ENCODE measurements at places on chromosomes 11 and 22.

DNA sequence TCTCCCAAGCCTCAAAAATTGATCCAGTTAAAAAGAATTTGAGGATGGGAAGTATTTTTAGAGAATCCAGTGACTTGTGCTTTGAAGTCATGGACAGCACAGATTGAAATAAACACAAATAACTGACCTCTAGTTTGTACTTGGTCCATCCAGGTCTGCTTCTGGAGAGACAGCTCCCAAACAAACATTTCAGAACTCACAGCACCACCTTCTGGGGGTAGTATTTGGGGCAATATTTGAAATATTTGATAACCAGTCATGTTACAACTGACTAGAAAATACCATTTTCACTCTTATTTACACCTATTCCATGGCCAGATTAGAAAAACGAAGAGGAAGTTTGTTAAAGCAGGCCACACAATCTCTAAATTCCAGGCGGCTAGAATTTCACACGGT, 56.2 kb downstream of the CTSC start:
- DNase-seq: no peak

DNA sequence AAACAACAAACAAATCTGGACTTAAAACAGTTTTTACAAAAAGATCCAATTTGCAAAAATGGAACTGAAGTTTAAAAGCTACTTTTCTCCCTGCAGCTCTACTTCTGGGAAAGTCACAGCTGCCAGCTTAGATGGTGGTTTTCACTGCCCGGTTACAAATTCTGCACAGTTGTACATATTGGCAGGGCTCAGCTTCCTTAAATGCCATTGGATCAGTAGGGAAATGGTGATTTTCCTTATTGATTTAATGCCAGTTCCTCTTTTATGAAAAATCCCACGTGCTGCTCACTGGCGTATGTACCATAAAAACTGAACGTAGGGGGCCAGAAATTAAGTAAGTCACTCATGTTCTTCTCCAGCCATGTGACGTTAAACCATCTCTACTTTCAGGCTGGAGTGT, 22.8 kb downstream of the GRAP2 start:
- no peak for DNase-seq

DNA sequence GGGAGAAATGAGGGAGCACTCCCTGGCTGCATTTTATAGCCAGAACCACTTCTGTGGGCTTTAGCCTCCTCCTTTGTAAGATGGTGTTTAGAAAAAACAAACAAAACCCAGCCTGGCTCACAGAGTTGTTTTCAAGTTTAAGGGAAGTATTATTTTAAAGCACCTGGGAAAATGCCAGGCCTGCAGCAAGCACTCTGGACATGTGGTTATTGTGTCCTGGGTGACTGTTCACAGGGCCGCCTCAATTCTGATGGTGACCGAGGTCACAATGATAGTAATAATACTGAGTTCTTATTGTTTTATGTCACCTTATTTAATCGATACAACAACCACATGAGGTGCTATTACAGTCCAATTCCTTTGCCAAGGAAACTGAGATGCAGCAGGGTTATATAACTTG, 20.7 kb upstream of the SLC22A12 start:
- no peak for DNase-seq

DNA sequence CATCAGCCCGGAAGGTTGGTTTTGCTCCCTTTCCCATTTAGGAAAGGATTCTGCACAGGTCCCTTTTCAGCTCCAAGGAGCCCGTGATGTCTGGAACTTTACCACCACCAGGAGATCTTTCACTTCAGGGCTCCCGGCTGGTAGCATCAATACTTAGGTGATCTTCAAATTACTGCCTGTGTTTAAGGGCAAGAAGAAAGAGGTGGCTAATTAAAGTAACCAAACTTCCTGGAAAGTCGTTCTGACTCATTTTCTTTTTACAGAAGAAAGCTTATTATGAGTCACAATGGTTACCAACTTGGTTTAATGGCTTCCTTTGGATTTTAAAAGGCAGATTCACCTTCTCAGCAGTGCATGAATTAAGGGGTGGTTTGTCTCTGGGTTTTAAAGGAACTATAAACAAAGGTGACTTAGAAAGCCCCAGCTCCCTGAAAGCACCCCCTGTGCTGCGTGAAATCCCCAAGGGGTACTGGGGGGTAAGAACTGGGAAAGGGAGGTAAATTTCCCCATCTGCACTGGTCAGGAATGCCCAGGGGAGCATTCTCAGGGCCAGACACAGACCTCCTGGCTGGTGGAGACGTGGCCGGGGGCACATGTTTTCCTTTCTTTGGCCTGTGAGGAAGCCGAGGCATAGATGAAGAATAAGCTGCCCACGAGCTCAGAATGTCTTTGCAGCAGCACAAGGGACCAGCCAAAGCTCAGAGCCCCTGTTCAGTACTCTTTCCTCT, 8.8 kb downstream of the POU2F3 start:
- DNase-seq: no peak

DNA sequence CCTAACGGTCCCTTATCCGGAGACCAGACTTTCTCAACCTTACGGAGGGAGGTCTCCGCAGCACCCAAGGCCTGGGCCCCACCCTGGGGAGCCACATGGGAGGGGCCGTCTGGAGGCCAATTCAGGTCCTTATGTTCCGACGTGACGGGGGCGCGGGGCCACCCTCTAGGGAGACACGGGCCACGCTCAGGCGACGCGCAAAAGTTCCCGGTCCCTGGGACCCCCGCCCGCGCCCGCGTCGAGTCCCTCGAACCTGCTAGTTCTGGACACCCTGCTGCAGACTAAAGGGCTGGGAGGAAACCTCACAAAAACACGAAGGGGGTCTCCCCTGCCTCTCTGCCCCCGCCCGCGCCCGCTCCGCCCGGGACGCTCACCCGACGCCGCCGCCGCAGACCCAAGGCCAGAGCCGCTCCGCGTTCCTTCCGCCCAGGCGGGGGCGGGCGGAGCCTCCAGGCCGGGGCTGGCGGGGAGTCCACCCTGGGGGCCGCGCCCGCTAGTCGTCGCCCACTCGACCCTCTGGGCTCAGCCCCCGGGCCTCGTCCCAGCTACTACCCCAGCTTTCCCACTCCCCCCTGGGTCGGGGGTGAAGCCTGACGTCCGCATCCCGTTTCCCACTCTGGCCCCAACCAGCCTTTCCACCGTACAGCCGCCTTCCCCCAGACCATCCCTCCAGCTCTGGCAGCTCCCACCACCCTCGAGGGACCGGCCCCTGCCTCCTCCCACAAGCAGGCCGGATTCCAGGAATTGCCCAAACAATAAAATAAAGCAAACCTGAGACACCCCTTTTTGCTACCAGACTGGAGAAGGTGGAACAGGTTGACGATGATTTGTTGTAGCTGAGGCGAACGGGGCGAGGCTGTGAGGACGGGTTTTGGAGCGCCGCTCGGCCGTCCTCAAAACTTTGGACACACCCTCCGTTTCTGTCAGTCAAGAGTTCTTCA, 2.7 kb downstream of the RNH1 start:
- DNase-seq: no peak

GRCh38 chr11:15829312-15829711, 527.0 kb downstream of the SOX6 start:
- no peak for DNase-seq

DNA sequence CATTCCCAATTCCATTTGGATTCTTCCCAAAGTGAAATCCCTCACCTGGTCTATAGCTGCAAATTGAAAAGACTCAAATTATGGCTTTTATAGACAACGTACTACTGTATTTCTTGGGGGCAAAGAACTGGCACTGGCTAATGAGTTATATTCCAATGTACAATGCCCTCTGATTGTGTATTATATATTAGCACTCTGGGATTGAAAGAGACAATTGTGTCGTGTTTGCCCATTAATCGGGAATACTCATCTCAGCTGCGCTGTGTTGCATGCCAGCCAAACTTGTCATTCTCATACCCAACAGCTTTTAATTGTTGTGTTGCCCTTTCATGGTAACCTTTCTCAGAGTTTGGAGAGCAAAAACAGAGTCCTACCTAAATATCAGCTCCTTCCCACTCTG, 55.0 kb upstream of the ZBTB44 start:
- DNase-seq: no peak

DNA sequence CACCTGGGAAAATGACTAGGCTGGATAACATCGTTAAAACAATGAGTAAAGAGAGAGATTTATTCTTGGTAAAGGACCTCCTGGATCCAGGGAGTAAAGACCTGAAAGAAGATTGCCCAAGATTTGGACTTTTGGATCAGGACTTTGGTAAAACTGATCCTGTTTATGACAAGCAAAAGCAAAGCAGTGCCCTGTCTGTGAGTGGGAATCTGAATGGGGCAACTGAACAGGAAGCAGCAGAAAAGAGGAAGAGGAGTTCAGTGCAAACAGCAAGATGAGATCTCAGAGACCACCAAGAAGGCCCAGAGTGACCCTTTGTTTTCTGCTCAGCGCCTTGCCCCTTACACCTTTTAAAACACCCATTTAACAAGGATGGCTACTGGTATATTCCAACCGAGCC, 122.0 kb downstream of the VPREB1 start:
- DNase-seq: no peak

GRCh38 chr11:66848671-66849500, 5.6 kb downstream of the RCE1 start:
- no peak for DNase-seq

DNA sequence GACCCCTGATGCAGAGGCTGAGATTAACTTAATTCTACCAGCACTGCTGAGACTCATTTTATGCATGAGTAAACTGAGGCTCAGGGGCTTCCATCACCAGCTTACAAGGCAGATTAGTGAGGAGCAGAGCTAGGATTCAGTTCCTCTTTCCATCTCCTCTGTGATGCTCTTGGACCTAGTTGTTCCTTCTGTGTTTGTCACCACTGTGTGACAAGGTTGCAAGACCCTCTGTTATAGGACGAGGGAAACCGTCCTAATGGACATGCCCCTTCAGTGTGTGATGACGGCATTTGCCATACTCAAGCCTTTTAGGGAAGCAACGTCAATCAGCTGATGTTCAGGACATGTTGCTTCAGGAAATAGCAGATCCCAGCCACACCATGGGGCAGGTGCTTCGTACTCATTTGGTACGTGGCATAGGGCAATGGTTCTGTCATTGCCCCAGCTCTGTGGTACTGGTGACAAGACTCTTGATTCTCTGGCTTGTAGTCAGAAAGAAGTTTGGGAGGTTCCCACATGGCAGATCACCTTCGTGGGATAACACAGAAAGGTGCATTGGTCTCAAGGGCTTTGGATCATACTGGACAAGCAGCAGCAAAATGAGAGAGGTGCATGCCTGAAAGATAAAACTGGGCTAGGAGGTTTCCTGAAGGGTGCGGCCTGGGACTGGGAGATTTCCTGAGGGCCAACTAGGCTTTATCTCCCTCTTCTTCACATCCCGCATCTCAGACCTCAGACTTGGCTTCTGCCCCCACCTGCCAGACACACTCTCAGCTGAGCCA, 23.9 kb upstream of the CD44 start:
- DNase-seq: no peak

DNA sequence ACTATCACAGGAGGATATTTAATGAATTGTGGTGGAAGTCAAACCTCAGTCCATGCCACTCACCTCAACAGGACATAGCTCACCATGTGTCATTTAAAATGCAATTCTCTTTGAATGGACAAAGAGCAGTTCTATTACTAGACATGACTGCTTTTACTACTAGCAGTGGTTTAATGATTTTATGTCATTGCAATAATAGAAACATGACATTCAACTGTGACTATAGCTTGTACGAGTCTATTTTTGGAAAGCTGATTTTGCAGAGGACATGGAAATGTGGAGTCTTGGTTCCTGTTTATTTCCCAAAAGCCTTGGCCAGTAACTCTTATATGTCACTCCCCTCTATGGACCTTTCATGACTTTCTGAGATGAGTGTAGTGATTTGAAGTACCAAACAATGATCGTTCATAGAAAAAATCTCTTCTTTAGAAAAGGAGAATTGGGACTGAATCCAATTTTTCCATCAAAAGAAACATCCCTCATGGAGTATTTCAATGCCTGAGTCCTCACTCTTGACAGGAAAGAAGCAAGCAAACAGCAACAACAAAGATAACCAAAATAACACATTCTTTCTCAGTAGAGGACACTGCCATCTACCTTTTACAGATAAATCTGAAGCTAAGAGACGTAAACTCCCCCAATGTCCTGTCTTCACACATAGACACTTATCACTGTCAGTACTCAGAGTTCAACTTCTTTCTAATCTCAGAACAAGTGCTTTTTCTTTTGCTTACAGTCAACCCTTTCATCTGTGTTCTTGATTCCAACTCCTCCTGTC, 233.4 kb downstream of the LRRC4C start:
- DNase-seq: no peak

DNA sequence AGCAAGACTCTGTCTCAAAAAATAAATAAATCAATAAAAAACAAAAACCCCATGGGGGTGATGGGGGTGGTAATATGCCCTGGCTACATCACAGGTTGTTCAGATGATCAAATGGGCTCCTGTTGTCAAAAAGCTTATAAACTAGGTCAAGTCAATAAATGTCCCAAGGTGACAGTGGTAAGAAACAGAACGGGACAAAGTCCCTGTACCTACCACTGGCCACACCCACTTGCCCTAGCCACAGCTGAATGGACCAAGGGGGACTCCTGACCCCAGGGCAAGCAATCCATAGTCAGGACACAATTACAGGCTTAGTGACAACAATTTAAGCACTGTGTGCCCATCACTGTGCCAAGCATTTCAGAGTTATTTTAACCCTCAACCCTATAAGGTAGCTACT, 6.0 kb downstream of the NAGA start:
- DNase-seq: no peak

DNA sequence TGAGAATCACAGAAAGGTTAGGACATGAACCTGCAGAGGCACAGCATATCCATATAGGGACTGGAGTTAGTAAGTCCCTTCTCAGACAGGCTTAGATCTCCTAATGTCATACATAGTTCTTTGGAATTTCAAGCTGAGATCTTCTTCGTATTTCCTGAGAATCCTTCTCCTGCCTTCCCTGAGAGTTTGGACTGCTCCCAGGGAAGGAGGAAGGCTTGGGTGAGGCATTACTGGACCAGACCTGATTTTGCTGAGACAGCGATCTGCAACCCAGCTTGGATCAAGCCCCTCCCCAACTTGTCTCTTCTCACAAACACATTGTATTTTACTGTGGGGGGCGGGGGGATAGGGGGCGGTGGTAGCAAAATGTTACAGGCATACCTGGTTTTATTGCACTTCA, 108.5 kb downstream of the TSPAN18 start:
- DNase-seq: no peak

DNA sequence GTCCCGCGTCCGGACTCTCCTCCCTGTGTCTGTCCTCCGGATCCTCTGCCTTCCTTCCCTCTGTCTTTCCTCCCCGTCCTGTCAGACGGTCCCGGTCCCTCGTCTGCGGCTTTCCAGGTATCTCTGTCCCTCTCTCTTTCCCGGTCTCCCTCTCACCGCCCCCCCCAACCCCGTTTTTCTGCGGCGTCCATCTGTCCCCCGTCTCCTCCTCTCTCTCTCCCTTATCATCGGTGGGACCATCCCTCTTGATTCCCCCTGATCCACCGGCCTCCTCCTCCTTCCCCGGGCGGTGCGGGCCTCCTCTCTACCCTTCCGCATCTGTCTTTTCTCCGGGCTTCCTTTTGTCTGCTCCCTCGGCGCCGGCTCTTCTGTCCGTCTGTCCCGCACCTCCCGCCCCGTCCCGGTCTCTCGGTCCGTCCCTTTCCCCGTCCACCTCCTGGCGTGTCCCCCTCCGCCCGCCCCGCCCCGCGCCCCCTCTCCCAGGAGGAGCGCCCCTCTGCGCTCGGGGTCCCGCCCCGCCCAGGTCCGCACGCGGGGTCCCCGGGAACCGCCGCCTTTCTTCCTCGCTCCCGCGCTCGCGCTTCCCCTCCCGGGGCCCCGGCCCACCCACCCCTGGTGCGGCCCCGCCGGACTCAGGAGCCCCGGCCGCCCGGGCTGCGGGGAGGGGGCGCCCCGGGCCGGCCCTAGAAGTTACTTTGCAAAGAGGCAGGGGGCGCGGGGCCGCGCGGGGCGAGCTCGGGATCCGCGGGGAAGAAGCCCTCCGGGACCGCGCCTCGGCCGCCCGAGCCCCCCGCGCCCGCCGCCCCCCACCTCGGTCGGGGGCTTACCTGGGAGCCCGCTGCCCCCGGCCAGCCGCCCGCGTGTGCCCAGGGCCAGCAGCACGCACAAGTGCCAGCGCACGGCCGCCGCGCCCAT, 568 bp downstream of the SCUBE1 start:
- no peak for DNase-seq
